Fibroblast of lung (primary cell): ENCODE measurements at places on chromosomes 2 and 18. TPM values are rescaled to one million over a fixed set of nuclear protein-coding genes. Genes with fewer than 3 reads are reported as not detected.

DNA sequence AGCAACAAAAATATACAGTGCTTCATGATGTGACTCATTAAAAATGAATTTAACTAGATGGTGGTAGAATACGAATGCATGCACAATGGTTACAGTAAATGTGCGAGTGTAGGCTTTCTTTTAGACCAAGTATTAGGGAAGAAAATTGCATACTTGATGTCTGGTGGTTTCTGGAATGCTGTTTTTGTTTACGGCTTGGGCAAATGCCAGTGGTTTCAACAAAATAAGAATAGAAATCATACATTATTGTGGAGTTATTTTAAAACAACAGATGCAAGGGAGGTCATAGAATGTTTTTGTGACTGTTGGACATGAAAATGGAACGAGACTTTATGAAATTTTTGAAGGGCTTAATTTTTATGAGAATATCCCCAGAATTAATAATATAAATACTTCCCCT, 580.9 kb downstream of the PLCL1 start:
- DNase-seq: no peak

DNA sequence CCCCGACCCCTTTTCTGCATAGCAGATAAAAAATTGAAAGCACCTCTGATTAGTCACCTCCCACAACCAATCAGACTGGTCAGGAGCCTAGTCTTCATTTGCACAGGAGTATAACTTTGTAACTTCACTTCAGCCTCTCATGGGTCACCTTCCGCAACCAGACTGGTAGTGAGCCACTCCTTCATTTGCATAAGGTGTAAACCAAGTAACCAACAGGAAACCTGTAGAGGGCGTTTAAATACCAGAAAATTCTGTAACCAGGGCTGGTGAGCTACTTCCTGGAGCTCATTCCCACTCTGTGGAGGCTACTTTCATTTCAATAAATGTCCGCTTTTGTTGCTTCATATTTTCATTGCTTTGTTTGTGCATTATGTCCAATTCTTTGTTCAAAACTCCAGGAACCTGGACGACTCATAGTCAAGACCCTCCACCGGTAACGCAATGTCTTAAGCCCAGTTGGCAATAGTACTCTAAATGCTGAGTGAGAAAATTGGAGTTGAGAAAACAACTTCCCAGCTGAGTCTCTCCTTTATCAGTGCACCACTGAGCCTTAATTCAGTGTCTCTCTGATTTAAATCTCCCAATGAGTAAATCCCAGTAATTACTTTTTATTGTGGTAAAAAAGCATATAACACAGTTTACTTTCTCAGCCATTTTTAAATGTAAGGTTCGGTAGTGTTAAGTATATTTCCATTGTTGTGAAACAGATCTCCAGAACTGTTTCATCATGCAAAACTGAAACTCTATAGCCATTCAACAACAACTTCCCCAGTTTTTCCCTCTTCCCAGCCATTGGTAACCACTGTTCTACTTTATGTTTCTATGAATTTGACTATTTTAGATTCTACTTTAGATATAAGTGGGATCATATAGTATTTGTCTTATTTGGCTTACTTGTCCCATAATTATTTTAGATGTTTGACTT, 392.7 kb upstream of the SLC8A1 start:
- peak; percentile 11 for DNase-seq

DNA sequence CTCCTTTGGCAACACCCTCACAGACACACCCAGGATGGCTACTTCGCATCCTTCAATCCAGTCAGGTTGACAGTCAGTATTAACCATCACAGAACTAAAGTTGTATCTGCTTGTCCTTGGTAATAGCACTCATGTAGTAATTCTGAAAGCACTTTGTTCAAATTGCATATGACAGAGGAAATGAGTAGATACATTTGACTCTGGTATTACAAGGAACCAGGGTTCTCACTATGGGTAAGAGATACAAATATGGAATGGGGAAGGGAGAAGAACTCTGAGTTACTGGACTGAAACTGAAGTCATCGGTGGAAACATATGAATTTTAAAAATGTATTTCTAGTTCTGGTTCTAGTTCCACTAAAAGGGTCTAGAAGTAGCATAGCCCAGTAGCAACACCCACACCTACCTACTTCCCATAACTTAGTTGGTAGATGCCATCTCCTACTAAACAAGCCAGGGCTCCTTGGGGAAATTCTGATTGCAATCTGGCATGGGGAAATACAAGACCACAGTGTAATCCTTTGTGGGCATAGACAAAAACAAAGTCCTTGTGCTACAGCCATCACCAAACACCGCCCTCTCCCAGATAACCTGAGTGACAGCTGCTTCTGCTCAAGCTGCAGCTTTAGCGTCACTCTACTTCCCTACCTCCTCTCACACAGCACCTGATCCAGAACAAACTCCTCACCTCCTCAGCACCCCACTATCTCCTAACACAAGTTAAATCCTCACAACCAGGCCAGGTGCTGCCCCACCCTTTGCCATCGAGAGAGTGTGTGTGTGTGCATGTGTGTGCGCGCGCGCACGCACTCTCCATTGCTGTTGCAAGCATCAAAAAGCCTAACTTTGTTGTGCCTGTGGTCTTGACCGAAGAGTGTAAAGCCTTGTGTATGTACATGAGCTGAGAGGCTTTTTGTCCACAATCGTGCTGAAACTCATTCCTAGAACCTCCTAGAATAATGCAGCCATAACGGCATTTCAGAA, 31.4 kb upstream of the CD226 start:
- no peak for DNase-seq

DNA sequence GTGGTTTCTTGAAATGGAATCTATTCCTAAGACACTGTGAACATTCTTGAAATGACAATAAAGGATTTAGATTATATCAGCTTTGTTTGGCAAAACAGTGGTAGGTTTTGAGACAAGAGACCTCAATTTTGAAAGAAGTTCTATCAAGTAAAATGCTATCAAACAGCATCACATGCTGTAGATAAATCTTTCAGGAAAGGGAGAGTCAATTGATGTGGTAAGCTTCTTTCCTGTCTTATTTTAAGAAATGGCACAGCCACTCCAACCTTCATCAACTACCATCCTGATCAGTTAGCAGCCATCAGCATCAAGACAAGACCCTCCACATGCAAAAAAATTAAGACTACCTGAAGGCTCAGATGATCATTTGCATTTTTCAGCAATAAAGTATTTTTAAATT, 495.4 kb downstream of the TRIB2 start:
- no peak for DNase-seq

GRCh38 chr2:56624181-56624580, 440.4 kb downstream of the CCDC85A start:
- DNase-seq: no peak

The DYNAP gene
- not detected in 2 replicates for total RNA-seq
